ENCODE measurements at places on chromosomes 12 and 14. TPM values are rescaled to one million over a fixed set of nuclear protein-coding genes. Genes with fewer than 3 reads are reported as not detected.

DNA sequence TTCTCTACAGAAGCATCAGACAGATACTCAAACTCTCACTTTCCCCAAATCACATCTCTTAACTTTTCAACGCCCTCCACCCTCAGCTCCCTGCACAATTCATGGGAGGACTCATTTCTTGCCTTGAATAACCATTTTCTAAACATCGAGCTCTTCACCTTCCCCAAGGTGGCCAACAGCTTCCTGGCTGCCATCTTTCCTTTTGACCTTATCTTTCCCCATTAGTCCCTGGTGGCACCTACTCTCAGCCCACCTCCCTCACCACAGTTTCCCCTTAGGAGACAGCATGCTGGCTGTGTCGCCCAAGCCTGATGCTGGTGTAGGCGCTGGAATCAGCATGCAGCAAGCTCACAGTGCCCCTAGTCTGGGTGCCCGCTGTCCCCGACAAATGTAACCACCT, 8.4 kb upstream of the OAS1 start:
- H3K27ac ChIP-seq: no peak overlapping the region
- no peaks in the 10 kb centered on the region for H3K4me1 ChIP-seq
- no peaks in the 10 kb centered on the region for H3K36me3 ChIP-seq
- DNase-seq: no peak

DNA sequence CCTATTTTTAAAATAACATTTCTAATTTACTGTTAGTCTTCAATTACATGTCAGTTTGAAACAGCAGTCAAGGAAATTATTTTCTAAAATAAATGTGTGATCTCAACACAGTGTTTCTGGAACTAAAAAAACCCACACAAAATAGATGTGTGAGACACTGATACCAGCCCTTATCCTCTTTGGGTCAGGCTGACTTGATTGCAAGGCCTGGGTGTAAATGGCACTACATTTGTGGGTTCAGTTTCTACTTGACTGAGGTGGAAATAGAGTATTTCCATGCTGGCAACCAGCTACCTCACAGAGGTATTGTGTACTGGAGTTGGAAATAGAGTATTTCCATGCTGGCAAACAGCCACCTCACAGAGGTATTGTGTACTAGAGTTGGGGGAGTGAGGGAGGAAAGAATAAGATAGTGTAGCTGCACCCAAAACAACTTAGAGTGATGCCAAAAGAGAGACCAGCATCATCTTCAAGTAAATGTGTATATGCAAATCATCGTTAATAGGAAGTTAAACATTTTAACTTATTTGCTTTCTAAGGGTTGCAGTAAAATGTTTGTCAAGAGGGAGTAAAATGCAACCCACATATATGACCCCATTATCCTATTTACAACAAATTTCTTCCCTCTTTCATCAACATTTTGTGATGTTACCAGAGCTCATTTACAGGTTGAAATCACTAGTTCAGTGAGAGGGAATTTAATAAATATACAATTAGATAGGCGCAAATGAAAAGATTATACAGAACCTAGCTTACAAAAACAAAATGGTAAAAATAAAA, 10.7 kb upstream of the LYZ start:
- no peak overlapping the region for H3K4me3 ChIP-seq
- no peak overlapping the region for H3K27ac ChIP-seq
- DNase-seq: no peak
- no peaks in the 10 kb centered on the region for H3K4me1 ChIP-seq
- H3K36me3 ChIP-seq: no peaks in the 10 kb centered on the region

DNA sequence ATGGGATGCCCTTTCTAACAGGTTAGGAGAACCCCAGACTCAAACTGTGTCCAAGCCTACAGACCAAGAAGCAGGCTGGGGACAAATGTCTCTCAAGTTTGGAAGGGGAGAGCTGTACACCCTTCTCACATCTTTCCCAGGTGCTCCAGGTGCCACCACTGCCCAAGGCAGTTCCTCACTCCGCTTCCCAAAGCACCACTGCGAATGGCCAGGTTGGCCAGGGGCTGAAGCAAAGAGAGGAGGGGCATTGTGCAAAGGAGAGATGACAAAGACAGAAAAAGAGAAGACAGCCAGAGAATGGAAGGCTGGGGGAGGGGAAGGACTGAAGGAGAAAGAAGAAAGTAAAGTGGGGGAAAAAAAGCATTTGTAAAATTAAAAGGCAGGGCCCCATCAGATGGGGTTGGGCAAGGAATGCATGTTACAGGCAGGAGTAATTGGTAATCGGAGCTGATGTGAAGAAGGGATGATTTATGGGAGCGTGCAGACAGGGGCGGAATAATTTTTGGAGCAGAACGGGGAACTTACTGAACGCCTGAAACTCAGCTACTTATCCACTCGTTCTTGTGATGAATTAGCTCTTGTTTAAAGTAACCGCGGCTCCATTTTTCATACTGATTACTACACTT, 165.8 kb downstream of the ESRRB start:
- no peak for DNase-seq
- H3K27me3 ChIP-seq: peaks cover 7% of the 10 kb centered on the region
- no peak overlapping the region for H3K4me3 ChIP-seq
- no peaks in the 10 kb centered on the region for H3K36me3 ChIP-seq

- peaks cover 20% of the 10 kb centered on the region for H3K27me3 ChIP-seq
- no peak for DNase-seq
- H3K27ac ChIP-seq: no peak overlapping the region
- H3K4me1 ChIP-seq: no peaks in the 10 kb centered on the region
These were observed 98.7 kb downstream of the GAS2L3 start for GRCh38 chr12:100672075-100672592.

GRCh38 chr12:25256826-25257225, 6.1 kb upstream of the KRAS start:
- no peak for DNase-seq
- no peak overlapping the region for H3K27ac ChIP-seq
- H3K4me1 ChIP-seq: peaks cover 1% of the 10 kb centered on the region
- no peak overlapping the region for H3K4me3 ChIP-seq
- H3K36me3 ChIP-seq: no peaks in the 10 kb centered on the region
- no peaks in the 10 kb centered on the region for H3K27me3 ChIP-seq

Gene C12orf54
- not detected for total RNA-seq

- no peak overlapping the region for H3K27ac ChIP-seq
- no peaks in the 10 kb centered on the region for H3K36me3 ChIP-seq
- DNase-seq: no peak
- no peaks in the 10 kb centered on the region for H3K4me1 ChIP-seq
- peaks cover 7% of the 10 kb centered on the region for H3K27me3 ChIP-seq
These were observed 54.4 kb upstream of the PRMT8 start for GRCh38 chr12:3436461-3437065.

GRCh38 chr12:130945786-130946492, 7.8 kb upstream of the ADGRD1 start:
- H3K4me1 ChIP-seq: peaks cover 7% of the 10 kb centered on the region
- no peak overlapping the region for H3K4me3 ChIP-seq
- H3K36me3 ChIP-seq: no peaks in the 10 kb centered on the region
- no peaks in the 10 kb centered on the region for H3K27me3 ChIP-seq
- no peak for DNase-seq
- H3K27ac ChIP-seq: peak overlapping the region; percentile 47

DNA sequence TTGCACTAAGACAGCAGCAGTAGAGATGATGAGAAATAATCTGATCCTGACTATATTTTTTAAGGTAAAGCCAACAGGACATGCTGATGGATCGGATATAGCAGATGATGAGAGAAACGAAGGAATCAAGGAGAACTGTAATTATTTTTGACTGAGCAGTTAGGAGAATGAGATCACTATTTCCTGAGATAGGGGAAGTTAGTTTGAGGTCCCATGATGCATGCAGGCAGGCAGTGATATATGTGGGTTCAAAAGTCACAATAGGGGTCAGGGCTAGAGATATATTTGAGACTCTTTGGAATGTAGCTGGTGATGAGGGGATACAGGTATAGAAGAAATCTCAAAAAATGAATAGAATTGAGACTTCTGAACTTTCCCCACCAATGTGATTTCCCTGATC, 107.6 kb downstream of the GTF2A1 start:
- H3K4me3 ChIP-seq: no peak overlapping the region
- H3K4me1 ChIP-seq: no peaks in the 10 kb centered on the region
- H3K27me3 ChIP-seq: no peaks in the 10 kb centered on the region
- no peak overlapping the region for H3K27ac ChIP-seq
- H3K36me3 ChIP-seq: no peaks in the 10 kb centered on the region

Gene LRIG3
- 4.5 TPM for total RNA-seq

GRCh38 chr12:114152890-114153289, 186.8 kb upstream of the RBM19 start:
- H3K4me3 ChIP-seq: no peak overlapping the region
- H3K27me3 ChIP-seq: peaks cover 21% of the 10 kb centered on the region
- H3K4me1 ChIP-seq: no peaks in the 10 kb centered on the region
- H3K36me3 ChIP-seq: no peaks in the 10 kb centered on the region
- no peak for DNase-seq
- no peak overlapping the region for H3K27ac ChIP-seq

GRCh38 chr12:54358191-54358944, 5.9 kb downstream of the GPR84 start:
- peak overlapping the region; percentile 79 for H3K4me3 ChIP-seq
- no peak for DNase-seq
- no peaks in the 10 kb centered on the region for H3K27me3 ChIP-seq
- H3K4me1 ChIP-seq: peaks cover 34% of the 10 kb centered on the region
- peak overlapping the region; percentile 95 for H3K27ac ChIP-seq

Gene OTX2
- total RNA-seq: not detected

DNA sequence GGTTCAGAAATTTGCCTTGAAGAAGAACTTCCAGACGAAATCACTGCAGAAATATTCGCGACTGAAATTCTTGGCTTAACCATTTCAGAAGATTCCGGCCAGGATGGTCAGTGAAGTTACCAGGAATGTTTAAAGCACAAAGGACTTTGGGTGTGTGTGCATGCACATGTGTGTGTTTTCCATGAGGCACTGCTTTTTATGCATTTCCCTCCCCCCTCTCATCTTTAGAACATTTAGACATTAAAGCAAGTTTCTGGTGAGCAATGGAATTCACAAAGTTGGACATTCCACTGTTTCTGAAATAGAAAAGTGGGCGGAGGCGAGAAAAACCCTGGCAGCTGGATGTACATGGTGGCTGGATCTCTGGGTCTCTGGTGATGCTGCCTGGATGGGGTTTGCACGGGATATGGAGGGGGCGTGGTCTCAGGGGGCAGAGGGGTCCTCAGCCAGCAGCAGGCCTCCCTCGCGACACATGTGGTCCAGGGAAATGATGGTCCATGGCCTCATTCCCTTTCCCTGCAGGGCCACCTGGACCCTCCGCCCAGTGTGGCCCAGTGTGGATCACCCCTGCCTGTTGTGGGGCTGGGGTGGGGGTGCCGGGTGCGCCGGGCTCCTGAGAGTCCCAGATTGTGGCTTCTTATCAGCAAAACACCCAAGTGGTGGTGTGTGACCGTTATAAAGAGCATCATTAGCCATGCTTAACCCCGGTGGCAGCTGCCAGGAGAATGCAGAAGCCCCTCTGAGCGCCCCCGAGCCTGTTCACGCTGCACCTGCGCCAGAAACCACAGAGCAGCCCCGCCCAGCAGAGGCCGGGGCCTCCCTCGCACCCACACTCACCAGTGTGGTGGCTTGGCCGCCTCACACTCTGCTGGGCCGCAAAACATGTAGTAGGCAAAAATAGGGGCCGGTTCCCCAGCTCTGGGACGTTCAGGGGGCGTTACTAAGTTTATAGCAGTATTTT, 17.8 kb upstream of the BCL7A start:
- no peak for DNase-seq
- H3K4me3 ChIP-seq: no peak overlapping the region

- H3K27ac ChIP-seq: peak overlapping the region; percentile 62
- DNase-seq: no peak
- peaks cover 36% of the 10 kb centered on the region for H3K4me1 ChIP-seq
- H3K27me3 ChIP-seq: no peaks in the 10 kb centered on the region
- H3K4me3 ChIP-seq: no peak overlapping the region
These were observed 156.0 kb downstream of the EPS8 start for GRCh38 chr12:15633201-15633600.

- H3K27ac ChIP-seq: no peak overlapping the region
- H3K27me3 ChIP-seq: no peaks in the 10 kb centered on the region
- peaks cover 41% of the 10 kb centered on the region for H3K4me1 ChIP-seq
- H3K36me3 ChIP-seq: peaks cover 17% of the 10 kb centered on the region
- no peak for DNase-seq
These were observed 14.2 kb downstream of the FRS2 start for GRCh38 chr12:69484428-69484827.

DNA sequence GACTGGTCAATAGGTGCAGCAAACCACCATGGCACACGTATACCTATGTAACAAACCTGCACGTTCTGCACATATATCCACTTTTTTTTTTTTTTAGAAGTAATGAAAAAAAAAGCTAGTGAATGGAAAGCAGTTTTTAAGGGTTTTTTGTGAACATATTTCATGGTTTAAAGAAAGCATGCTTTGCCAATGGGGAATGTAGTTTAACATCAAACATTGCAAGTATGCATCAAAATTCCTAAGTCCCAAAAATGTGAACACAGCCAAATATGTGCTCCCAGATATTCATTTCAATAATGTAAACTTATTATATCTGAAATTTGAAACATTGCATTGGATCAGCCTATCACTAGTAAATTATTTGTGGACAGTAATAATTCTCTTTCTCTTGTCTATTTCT, 710.4 kb upstream of the FLRT2 start:
- H3K27ac ChIP-seq: no peak overlapping the region
- H3K27me3 ChIP-seq: no peaks in the 10 kb centered on the region
- H3K4me3 ChIP-seq: no peak overlapping the region

Gene SDSL
- total RNA-seq: 13.3 TPM

DNA sequence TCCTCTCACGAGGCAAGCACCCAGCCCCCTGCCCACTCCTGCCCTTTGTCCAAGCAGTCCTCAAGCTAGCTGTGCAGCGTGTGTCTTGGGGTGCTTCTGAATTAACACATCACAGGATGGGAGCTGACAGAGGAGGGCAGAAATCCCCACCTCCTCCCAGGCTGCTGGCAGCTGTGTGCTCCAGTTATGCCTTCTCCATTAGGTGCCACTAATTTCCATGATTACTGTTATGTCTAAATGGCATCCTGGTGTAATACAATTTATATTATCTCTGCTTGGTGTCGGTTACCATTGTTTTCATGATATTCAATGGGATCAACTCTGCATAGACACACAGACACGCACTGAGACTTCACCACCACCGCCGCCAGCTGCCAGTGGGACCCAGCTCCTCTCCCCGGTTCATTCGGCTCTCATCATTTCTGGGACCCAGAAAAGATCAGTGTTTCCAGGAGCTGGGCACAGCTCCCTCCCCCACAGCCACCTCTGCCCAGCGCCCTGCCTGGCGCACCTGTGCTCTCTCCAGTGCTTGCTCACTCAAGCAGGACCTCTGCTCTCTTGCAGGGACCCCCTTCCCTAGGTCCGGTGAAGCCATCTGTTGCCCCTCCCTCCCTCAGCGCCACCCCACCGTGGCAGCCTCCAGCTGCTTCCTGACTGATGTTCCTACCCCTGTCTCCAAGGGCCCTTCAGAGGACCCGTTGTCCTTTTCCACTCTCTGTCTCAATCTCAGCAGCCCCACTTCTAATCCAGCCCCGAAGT, 167.5 kb upstream of the FKBP4 start:
- H3K4me1 ChIP-seq: peaks cover 12% of the 10 kb centered on the region
- H3K27ac ChIP-seq: peak overlapping the region; percentile 81
- DNase-seq: no peak
- no peaks in the 10 kb centered on the region for H3K27me3 ChIP-seq

GRCh38 chr12:87923361-87923760, 105.8 kb downstream of the C12orf50 start:
- H3K27ac ChIP-seq: no peak overlapping the region
- no peaks in the 10 kb centered on the region for H3K4me1 ChIP-seq
- DNase-seq: no peak
- no peaks in the 10 kb centered on the region for H3K27me3 ChIP-seq
